ENCODE measurements at places on chromosomes 3 and 15.

- no peak for DNase-seq
These were observed 825.7 kb upstream of the GBE1 start for GRCh38 chr3:82587174-82587573.

GRCh38 chr15:91968610-91969009, 115.1 kb downstream of the SLCO3A1 start:
- no peak for DNase-seq

- DNase-seq = no peak
These were observed 119.5 kb upstream of the MDFIC2 start for GRCh38 chr3:70431911-70432310.

DNA sequence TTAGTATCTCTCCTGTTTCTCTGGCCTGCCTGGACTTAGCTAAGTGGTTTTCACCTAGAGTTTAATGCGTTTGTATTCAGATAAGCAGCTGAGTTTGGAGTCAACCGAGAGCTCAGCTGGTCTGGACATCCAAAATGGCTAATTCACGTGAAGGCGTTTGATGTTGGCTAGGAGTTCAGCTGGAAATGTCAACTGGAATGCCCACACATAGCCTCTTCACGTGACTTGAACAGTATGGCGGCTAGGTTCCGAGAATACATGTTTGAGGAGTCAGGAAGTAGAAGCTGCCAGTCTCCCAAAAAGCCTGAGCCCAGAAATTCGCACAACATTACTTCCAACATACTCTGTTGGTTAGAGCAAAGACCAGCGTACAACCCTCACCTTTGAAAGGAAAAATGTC, 2.2 kb downstream of the USP8 start:
- no peak for DNase-seq

- DNase-seq = no peak
These were observed 65.3 kb upstream of the CD96 start for GRCh38 chr3:111476701-111477100.
